Natural killer cell treated with Interleukin-12 subunit alpha and Interleukin-12 subunit beta and Interleukin-15 and Interleukin-18, amount 100 ng/mL, for 72 hours (primary cell): ENCODE measurements at places on chromosomes 3 and 15. TPM values are rescaled to one million over a fixed set of nuclear protein-coding genes. Genes with fewer than 3 reads are reported as not detected.

GOLGA8Q gene
- 28.6 TPM for total RNA-seq

DNA sequence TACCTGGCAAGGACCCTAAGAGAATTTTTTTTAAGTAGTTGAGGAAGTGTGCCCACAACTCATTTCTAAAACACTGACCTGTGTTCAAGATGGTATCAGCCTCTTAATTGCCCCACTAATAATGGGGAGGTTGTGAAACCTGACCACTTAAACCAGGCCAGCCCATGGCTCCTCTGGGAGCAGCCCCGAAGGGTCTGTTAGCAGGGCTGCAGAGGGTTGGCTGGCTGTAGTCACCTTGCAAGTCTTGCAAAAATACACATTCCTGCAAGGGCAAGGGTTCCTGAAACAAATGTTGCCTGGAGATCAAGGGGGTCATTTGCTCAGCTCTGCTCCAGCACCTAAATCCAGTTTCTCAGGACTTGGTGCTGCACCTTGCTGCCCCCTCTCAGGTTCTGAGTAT lies 3.2 kb downstream of the IL17RD start:
- no peak for DNase-seq

- DNase-seq: no peak
These were observed 68.8 kb upstream of the SLC12A8 start for GRCh38 chr3:125281381-125281780.

DNA sequence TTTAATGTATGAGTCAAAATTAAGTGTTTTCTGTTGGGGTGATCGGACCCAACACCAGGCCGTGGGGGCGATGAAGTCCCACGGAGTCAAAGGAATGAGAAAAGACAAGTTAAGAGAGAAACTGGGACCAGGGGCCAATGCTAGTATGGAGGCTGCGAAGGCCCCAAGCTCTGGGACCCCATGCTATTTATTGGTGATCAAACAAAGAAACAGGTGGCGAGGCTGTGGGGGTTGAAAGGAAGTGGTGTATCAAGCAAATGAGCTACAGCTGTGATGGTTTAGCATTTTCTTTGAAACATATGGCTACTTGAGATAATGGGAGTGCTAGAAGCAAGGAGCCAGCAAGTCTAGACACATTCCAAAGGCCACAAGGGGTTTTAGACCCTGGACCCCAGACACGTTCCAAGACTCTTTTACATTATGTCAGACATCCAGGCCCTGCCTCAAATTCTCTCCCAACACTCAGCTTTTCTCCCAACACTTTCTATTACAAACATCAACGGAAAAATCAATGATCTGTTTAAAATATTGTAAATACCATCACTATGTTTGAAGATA lies 56.0 kb upstream of the SNRPN start:
- no peak for DNase-seq

- no peak for DNase-seq
These were observed 29.9 kb upstream of the LDHAL6B start for GRCh38 chr15:59176653-59177316.

GRCh38 chr3:37543666-37544065 lies 318.0 kb upstream of the CTDSPL start:
- no peak for DNase-seq

TNNC1 gene
- total RNA-seq: not detected

DNA sequence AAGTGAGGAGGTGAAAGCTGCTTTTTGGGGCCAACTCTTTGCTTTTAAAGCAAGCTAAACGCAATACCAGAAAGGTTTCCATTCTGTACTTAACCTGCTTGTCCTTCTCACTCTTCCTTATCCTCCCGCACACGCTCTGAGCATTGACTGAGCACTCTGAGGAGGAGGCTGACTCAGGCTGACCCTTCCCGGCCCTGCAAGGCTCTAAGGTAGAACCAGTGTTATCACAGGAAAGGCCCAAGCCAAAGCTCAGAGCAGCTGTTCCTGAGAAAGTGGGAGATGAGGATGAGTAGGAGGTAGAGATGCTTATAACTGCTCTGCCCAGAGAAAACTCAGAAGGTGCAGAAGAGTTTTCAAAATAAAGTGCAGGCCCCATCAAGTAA lies 2.3 kb downstream of the B3GNT5 start:
- no peak for DNase-seq

DNA sequence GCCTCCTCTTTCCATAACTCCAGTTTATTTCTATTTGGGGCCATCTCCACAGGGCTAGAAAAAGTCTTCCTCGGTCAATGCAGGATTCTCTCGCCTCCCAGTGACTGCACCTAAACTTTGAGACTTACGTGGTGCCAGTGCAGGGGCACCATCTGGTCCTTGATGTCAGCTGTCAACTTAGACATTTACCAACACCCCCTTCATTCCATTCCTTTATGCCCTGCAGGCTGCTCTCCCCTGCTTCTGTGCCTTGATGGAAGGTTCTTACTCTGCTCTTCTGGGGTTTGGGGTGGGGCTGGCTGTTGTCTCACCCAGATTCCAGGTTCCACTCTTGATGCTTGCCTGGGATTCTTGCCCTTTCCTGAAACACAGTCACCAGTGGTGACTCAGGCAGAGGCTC lies 101.8 kb downstream of the ST8SIA2 start:
- no peak for DNase-seq

DNA sequence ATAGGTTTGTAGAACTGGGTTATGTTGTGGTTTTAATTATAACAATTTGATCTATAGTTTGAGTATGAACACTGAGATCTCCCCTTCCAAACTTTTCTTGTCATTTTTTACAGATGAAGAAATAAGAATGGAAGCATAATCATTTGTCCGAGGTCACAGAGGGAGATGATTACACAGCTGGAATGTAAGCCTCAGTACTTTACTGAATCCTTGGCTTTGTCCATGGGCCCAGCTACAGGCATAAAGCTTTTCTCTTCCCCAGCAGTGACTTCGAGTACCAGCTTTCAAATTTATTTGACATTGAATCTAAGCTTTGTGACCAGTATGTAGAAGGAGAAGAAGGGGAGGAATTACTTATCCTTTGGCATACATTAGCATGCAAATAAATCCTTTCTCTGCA lies 80.9 kb upstream of the DCBLD2 start:
- no peak for DNase-seq

GRCh38 chr3:85591451-85591850 lies 632.7 kb downstream of the CADM2 start:
- no peak for DNase-seq

WDR93 gene
- total RNA-seq: not detected

BCHE gene
- total RNA-seq: not detected

DNA sequence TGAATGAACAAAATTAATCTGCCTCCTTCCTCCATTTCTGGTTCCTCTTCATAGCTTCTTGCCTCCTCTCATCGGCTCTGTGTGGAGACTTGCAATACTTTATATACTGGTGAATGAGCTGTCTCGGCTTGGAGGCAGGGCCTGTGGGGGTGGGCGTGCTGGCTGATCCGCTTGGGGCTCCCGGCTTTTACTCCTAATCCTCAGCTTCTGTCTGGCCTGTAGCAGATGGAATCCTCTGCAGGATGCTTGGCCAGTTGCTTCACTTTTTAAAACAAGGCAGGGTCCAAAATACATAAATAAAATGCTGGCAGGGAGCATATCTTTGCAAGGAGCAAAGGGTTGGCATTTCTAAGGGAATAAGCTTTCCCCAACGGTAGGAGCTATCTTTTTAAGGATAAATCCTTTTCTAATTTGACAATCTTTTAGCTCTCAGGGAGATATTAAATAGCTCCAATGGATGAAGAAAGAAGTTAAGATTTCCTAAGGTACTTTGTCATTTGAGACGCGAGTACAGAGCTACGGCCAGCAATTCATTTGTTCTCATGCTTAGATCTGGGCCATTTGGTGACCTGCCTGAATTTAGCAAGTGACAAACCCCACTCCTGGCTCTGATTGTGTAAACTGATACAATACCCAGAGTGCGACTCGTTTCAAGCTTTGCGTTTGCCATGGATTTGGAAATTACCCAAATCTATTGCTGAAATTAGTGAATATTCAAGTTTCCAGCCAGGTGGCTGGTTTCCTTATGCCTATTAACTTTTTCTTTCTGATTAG lies 18.9 kb downstream of the SV2B start:
- no peak for DNase-seq

DNA sequence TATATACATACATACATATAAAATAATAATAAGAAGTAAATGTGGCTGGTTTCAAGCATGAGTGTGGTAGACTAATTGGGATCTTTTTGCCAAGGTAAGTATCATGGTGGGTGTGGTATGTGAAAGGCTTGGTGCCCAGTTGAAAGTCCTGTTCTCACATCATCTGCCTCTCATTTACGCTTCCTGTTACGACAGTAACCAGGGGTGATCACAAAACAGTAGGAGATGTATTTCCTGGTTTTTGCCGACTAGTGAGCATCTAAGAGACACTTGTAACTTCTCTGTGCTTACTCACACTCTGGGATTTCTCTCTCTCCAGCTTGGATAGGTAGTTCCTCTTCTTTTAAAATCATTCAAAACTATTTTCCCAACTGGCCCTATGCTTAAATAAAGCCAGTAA lies 1028.3 kb upstream of the NR2F2 start:
- DNase-seq: no peak

GRCh38 chr3:156142702-156143101 lies 22.3 kb downstream of the KCNAB1 start:
- DNase-seq: no peak

DNA sequence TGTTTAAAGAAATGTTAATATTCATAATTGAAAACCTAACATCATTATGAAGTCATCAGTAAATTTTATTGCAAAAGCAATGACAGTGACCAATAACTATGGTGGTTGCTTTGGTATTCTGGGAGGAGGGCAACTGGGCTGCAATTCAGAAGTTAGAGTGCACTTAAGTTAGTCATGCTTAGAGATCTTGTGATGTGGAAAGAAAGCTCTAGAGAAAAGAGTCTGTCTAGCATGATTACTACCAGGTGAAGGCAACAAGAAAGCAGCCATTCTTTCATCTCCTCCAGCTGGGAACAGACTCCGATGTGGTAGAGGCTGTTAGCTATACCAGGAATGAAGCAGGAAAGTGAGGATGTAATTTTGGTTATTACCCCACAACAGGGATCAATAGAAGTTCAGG lies 625.6 kb downstream of the SI start:
- no peak for DNase-seq

GRCh38 chr3:111012388-111013248 lies 59.0 kb upstream of the NECTIN3 start:
- DNase-seq: no peak

DNA sequence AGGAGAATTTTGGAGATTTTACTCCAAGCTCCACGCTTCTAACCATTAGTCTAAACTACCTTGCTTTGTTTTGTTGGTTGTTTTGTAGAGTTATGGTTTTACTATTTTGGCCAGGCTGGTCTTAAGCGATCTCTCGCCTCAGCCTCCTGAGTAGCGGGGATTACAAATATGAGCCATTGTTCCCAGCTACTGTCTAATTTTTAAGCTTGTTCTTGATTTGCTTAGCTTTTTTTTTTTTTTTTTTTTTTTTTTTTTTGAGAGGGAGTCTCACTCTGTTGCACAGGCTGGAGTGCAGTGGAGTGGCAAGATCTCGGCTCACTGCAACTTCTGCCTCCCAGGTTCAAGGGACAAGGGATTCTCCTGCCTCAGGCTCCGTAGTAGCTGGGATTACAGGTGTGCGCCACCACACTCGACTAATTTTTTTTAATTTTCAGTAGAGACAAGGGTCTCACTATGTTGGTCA lies 28.5 kb downstream of the EFCAB12 start:
- no peak for DNase-seq

FRMD4B gene
- total RNA-seq: 27.1 TPM

GRCh38 chr3:111621535-111621934 lies 26.4 kb upstream of the ZBED2 start:
- DNase-seq: no peak

DNA sequence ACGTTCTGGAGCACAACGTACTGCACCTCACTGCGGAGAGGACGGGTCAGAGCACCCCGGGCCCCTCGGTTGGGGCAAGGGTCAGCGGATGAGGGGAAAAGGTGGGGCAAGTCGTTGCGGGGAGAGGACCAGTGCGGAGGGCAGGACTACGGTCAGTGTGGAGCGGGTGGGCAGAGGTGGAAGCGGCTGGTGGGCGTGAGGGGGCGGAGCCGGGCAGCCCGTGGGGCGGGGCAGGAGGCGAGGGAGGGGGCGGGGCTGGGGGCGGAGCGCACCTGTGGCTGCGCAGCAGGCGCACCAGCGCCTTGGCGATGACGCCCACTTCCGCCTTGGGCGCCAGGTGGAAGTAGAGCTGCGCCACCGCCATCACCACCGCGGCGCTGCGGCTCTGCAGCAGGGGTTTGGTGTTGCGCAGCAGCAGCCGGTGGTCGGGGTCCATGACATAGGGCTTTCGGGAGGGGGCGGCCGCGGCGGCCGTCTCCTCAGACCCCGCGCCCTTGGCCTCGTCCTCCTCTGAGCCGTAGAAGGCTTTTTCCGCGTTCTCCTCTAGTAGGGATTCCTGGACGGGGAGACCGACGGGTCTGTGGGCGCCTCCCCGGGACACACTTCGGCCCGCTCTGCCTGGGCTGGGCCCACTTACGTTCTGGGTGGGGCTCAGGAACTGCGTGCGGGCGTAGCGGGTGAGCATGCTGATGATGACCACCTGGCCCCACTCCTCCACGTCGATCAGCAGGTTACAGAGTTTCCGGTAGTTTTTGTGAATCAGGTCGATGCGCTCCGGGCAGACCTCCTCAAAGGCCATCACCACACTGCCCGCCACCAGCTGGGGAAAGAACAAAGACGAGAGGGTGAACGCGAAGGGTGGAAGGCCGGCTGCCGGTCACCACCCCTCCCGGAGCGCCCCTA lies 29.2 kb downstream of the AP3B2 start:
- peak; percentile 73 for DNase-seq

COMMD4 gene
- total RNA-seq: 54.4 TPM

ADAMTS9 gene
- total RNA-seq: not detected

GOLGA8G gene
- not detected for total RNA-seq

GRCh38 chr15:88932271-88932874 lies 19.2 kb upstream of the MFGE8 start:
- no peak for DNase-seq

ELP6 gene
- total RNA-seq: 44.5 TPM

GRCh38 chr3:107662586-107662985 lies 139.8 kb downstream of the BBX start:
- no peak for DNase-seq

C3orf49 gene
- total RNA-seq: not detected

DNA sequence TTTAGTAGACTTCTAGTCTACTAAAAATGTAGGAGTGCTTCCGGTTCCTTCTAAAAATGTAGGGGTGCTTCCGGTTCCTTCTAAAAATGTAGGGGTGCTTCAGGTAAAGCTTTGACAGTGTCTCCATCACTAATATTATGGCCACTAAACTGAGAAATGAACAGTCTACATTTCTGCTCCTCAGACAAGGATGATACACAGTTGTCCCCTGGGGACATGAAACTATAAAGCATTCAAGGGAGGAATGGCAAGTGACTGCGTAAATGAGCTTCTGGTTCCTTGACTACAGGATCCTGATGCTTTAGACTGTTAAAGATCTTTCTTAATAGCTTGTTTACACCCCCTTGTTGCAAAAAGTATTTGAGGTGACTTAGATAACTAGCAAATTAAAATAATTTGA lies 53.9 kb upstream of the SLC9A9 start:
- DNase-seq: no peak

DNA sequence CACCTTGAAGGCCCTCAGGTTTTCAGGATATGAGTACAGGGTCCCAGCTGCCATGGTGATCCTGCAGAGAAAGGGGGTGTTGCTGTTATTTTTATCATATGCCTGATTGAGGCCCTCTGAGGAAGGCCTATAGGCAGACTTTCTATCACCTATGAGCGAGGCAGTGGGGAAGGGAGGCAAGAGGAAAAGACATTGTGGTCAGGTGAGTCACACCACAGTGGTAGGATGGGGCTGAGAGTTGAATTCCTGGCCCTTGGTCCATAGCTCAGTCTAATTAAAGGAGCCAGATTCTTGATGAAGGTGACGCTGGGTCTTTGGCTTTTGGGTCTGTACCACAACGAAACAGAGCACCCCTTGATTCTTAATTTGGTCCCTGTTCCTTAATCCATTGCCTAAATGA lies 72.7 kb downstream of the ZNF621 start:
- DNase-seq: no peak

SST gene
- total RNA-seq: not detected
